ENCODE measurements at places on chromosomes 5 and 9.

DNA sequence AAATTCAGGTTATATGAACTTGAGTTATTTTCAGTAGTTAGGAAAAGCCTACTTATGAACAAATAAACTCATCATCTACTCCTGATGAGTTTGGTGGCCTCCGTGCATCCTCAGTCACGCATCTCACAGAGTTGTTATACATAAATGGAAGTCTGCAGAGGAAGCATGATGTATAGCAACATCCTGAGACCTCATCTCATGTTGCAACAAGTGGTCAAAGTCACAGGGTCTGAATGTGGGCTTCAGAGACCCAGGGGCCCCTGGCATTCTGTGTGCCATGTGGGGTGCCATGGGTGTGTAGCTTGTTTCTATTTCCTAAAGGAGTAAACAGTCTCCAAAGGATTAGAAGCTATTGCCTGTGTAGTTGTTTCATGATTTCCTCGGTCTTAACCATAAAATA is 216.5 kb downstream of the IRX2 start:
- DNase-seq: no peak

- no peak for DNase-seq
Measured at GRCh38 chr9:100554935-100555401, 22.9 kb upstream of the CAVIN4 start.

- no peak for DNase-seq
Measured at GRCh38 chr5:122295138-122295537, 16.9 kb upstream of the SNCAIP start.

DNA sequence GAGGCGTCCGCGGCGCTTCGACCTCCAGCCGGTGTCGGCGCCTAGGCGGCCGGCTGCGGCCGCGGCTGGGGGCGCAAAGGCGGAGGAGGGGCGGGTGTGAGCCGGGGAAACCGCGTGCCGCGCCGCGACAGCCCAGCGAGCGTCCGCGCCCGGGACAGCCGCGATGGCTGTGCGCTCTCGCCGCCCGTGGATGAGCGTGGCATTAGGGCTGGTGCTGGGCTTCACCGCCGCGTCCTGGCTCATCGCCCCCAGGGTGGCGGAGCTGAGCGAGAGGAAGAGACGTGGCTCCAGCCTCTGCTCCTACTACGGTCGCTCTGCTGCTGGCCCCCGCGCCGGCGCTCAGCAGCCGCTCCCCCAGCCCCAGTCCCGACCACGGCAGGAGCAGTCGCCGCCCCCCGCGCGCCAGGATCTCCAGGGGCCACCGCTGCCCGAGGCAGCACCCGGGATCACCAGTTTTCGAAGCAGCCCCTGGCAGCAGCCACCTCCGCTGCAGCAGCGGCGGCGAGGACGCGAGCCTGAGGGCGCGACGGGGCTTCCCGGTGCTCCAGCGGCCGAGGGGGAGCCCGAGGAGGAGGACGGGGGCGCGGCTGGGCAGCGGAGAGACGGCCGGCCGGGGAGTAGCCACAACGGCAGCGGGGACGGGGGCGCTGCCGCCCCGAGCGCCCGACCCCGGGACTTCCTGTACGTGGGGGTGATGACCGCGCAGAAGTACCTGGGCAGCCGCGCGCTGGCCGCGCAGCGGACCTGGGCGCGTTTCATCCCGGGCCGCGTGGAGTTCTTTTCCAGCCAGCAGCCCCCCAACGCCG is 605 bp downstream of the CHSY3 start:
- DNase-seq: no peak

All from lower leg skin (tissue), 4 donors.